Epithelial cell of proximal tubule (primary cell): ENCODE measurements at places on chromosomes 1 and 21.

- DNase-seq = no peak
Observed at GRCh38 chr1:7642418-7642704, 128.7 kb upstream of the VAMP3 start.

DNA sequence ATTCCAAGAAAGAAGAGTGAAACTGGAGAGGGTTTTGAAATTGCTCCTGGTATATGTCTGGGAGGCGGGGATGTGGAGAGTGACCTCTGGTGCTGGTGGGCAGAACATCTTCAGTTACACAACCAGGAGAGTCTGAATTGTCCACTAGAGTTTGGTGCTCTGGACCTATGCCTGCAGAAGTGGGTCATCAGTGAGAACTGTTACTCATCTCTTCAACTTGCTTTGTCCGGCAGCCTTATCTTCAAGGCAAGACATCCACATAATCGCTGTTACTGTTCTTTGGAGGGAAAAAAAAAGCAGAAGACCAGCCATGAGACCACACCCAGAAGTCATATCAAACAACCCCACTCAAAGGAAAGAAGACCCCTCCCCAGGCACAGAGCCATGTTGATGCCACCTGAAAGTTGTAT lies 14.9 kb downstream of the SH2D1B start:
- no peak for DNase-seq

- DNase-seq = no peak
Observed at GRCh38 chr1:152495066-152495675, 15.4 kb upstream of the LCE5A start.

- DNase-seq = no peak
Observed at GRCh38 chr1:111948209-111949171, 41.0 kb downstream of the KCND3 start.

DNA sequence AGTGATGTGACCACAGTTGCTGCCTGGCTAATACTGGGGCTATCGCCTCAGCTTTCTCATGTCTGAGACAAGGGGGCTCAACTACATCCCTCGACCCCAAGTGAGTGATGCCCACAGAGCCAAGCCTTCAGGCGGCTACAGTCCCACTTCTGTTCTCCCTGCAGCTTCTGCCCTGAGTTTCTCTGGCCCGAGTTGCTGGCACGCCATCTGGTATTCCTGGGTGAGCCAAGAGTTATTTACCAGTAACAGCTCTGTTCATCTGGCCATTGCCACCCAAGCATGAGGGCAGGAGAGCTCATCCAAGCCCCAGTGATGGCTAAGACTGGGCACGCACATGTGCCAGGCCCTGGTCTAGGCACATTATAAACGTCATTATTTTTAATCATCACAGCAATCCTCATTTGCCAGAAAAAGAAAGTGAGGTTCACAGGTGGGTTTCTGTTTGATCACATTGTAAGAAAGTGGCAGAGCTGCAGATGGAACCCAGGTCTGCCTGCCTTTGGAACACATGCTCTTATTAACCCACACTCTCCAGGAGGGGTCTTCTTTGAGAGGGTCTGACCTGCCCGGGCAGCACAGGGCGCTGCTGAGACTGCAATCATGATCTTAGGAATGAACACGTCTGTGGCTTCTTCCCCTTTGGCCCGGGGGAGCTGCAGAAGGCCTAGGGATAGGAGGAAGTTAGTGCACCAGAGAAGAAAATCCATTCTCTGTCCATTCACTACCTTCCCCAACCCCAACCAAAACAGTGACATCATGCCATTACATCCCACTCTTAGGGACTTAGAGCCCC lies 27.5 kb downstream of the KCND3 start:
- DNase-seq = no peak
